ENCODE measurements at places on chromosomes 4 and X.

- DNase-seq = no peak
These were observed 388.3 kb upstream of the MAGEC2 start for GRCh38 chrX:142593361-142593862.

- DNase-seq = no peak
These were observed 99.5 kb downstream of the EFHC2 start for GRCh38 chrX:44244008-44244407.

DNA sequence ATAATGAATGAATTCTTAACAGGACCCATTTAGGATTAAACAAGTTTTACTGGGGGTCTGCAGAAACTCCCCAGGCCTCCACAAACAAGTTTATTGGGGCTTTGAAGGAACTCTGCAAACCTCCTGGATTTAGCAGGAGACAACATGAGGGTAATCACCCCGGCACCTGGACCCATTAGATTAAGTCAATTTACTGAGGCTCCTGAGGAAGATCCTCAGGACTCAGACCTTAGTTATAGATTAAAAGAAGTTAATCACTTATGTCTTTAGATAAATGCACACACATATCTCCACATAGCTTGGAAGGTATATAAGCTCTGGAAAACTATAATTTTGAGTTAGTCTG is 29.4 kb downstream of the XG start:
- no peak for DNase-seq

- peak; percentile 38 for DNase-seq
These were observed 1.2 kb downstream of the PROM1 start for GRCh38 chr4:16082426-16083240.

DNA sequence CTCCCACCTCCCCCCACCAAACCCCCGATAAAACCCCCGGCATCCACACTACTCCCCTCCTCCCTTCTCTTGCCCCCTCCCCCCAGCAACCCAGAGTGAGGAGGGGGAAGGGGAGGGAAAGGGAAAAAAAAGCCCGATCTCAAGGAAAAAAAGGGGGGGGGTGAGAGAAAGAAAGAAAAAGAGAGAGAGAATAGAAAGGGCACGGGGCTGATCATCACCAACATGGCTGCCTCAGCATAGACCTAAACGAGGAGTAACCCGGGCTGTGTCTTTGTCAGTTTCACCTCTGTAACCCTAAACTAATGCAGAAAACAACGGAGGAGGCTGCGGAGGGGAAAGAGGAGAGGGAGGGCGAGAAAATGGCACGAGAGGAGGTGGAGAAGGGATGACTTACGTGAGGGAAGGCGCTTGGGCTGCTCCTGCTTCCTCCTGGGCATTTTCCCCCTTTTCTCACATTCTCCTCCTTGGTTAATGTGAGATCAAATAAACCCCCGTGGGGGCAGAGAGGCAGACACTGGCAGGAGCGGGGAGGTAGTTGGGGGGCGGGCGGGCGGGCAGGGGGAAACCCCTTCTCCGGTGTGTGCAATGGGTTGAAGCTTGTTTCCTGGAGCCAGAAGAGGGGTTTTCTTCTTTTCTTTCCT is 532 bp downstream of the ZNF827 start:
- peak; percentile 18 for DNase-seq

DNA sequence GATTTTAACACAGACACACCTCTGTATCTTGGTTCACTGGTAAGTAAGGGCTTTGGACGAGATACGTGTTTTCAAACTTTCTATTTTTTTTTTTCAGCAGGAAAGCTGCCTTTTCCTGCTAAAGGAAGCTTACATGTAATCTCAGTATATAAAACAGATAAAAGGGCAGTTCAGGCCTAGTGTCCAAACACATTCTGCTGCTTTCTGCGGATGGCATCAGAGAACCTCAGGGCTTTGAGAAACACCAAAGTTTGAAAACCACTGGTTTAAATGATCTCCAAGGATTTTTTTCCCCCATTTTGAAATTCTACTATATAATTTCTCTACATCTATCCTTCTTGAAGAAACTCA is 76.0 kb downstream of the ZAR1 start:
- no peak for DNase-seq
